Activated naive CD4-positive, alpha-beta T cell treated with anti-CD3 and anti-CD28 coated beads for 36 hours (primary cell): ENCODE measurements at places on chromosomes 5 and 9.
A peak's percentile ranks its signal among the peaks of the same experiment; 100 is the strongest.

DNA sequence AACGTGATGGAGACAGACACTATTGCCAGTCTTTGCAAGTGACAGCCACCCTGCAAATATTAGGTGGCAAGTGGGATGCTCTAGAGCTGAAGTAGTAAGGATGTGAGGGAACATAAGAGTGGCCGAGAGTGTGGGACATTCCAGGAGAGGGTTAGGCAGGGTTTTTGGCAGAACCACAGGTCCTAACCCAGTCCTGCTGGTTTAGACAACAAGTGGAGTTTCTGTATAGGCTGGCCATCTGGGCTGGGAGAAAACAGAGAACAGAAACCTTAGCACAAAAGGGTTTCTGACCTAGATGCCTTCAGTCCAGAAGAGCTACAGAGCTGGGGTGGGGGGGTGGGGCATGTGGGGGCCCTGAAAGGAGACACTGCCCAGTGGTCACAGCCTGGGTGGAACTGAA is 107.4 kb downstream of the TMEM174 start:
- DNase-seq = no peak

DNA sequence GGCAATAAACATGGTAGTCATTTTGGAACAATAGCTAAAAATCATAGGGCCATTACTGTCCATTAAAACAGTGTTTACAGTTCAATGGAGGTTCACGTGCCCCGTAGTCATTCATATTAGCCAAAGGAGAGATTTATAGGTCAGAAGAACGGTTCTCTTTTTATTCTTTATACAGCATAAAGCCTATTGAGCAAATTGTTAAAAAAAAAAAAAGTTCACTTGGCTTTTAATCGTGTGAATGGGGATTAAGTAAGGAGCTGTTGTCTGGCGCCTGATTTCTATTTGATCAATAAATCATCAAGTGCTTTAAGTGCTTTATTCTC is 69.1 kb upstream of the TBCA start:
- no peak for DNase-seq

DNA sequence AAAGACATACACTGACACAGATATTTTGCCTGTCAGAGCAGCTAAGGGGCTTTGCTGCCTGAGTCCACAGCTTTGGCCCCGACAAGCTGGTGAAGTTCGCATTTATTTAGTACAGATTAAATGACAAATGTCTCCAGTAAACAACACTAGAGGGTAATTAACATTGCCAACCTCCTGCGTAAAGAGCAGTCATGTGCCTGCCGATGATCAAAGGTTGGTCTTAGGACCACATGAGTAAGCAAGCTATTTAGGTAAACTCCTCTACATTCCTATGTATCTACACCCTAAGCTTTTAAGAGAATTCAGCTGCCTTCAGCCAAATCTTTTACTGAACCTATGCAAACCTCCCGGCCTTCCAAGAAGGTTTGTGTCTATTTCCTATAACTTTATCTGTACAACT is 73.0 kb upstream of the PJA2 start:
- no peak for DNase-seq

DNA sequence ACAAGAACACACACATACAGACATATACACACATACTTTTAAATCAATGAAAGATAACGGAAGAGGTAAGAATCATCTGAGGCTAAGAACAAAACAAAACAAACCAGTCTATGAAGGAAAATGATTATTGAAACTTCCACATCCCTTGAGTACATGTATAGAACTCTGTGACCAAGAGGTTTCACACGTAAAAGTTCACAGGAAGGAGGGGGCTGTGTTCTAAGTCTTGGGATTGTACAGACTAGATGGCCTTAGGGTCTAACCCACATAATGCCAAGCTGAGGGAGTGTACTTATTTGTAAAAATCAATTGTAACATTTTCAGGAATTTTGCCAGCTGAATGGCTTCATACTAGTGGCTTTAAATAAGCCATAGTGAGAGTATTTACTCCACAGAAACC is 144.4 kb upstream of the IFNE start:
- DNase-seq = no peak

- DNase-seq = no peak
Observed at GRCh38 chr5:155919725-155920124, 407.2 kb upstream of the SGCD start.

DNA sequence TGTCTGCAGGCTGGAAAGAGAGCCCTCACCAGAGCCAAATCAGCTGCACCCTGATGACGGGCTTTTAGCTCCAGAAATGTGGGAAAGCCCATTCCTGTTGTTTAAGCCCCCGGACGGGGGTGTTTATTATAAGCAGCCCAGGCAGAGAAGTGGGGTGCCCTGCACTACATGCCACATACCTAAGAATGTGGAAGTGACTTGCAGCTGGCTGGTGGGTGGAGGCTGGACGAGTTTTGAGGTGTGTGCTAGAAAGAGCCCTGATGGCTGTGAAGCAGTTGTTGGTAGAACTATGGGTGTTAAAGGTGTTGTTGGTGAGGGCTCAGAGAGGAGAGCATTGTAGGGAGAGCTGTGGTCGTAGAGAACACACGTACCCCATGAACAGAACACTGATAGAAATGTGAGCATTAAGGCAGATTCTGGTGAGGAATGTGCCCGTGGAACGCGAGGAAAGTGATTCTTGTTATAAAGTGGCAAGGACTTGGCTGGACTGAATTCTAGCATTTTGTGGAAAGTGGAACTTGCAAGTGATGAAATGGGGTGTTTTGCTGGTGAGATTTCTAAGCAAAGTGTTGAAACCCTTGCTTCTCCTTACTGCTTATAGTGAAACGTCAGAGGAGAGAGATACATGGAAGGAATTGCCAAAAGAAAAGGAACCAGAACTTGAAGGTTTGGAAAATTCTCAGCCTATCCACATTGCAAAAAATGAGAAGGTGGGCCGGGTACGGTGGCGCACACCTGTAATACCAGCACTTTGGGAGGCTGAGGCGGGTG is 38.9 kb downstream of the AHRR start:
- no peak for DNase-seq

GRCh38 chr9:78314953-78315870 is 18.3 kb downstream of the PSAT1 start:
- DNase-seq = no peak

GRCh38 chr5:148989567-148989966 is 73.3 kb downstream of the SH3TC2 start:
- no peak for DNase-seq

DNA sequence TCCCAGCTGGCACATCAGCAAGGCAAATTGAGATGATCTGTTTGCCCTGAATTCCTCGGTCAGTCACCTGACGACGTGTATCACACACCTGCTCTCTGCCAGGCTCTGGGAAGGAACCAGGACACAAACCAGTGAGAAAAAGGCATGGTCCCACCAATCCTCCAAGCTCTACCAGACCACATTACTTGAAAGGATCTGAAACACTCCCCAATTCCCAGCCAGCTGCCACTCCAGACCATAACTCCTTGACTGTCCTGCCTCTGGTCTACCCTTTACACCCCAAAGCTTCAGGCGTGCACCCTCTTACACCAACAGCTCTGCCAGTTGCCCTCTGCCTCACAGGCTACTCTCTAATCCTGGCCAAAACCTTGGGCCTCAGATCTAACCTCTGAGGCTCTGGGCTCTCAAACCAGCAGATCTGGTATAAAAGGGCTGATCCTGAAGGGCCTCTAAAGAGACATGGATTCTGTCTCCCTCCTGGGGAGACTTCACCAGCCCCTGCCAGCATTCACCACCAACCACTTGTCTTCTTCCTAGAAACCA is 6.8 kb downstream of the MGAT1 start:
- DNase-seq = no peak

DNA sequence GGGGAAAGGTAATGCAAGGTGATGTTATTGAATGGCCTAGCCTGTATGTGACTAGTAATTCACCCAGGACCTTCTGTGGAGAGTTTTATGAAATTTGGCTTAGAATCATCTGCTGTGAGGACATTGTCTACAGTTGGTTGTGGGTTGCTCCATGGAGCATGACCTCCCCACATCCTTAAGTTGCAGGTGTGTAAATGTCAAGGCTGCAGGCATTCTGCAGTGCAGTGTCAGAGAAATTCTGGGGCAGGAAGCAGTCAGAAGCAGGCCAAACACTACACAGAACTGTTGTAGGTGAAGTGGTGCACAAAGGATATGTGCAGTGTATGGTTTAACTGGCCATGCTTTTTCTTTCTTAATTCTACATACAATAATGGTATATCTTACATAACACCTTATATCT is 588.3 kb downstream of the EBF1 start:
- no peak for DNase-seq

- DNase-seq = no peak
Observed at GRCh38 chr5:98076501-98076900, 697.0 kb upstream of the RGMB start.

- DNase-seq = peak; percentile 52
Observed at GRCh38 chr5:54243483-54244080, 66.8 kb downstream of the ARL15 start.

DNA sequence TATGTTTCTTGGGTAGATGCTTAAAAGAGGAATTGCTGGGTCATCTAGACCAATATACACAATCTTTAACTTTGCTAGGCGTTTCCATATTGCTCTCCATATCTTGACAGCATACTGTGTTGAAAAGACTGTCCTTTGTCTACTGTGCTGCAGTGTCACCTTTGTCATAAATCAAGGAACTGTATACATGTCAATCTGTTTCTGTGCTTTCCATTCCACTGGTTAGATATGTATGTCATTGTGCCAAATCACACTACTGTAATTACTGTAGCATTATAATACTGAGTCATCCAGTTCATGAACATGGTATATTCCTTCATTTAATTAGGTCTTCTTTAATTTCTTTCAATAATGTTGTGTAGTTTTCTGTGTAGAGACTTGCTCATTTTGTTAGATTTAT is 149.7 kb upstream of the RASGRF2 start:
- DNase-seq = no peak

- DNase-seq = no peak
Observed at GRCh38 chr5:59464969-59465368, 428.6 kb downstream of the PDE4D start.

- DNase-seq = no peak
Observed at GRCh38 chr9:89810431-89810830, 205.6 kb downstream of the GADD45G start.

- DNase-seq = no peak
Observed at GRCh38 chr5:108084105-108084504, 297.8 kb downstream of the FBXL17 start.

GRCh38 chr9:71096421-71097108 is 24.9 kb downstream of the TRPM3 start:
- no peak for DNase-seq

GRCh38 chr9:2151171-2151570 is 136.0 kb downstream of the SMARCA2 start:
- no peak for DNase-seq

DNA sequence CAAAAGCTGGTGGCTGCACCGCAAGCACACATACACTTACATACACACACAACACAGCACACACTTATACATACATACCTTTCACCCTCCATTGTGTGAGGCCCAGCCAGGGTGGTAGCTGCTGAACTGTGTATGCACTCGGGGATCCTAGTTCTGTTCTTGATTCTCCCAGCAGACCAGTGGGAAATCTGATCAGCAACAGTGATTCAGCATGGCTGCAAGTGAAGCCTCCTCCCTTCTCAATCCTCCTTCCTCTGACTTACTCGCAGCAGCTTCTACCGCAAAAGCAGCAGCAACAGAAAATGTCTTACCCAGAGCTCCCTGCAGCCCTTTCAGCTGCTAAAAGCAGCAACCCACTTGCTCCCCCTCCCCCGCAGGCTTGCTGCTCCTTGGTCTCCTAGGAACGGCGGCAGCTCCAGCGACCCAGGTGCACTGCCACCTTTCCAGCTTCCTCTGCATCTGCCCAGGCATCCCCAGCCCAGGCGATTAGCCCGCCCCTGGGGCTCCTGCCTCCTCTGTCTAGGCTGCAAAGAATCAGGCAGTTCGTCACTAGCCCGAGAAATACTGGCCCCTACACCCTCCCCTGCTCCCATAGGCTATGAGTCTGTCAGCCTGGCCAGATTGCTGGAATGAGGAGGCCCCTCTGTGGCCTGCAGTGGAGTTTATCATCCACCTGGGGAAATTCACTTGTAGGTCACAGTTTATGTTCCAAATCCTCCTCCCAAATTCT is at the start of gene KLHL3:
TSS of gene KLHL3 (minus strand) at position 535 of the 730 bp plus-strand sequence. CDS start at position 92, 443 bp downstream.
- peak; percentile 53 for DNase-seq

GRCh38 chr9:99732715-99733114 is 89.0 kb upstream of the NR4A3 start:
- DNase-seq = no peak

- no peak for DNase-seq
Observed at GRCh38 chr5:54539001-54539400, 21.4 kb downstream of the SNX18 start.

DNA sequence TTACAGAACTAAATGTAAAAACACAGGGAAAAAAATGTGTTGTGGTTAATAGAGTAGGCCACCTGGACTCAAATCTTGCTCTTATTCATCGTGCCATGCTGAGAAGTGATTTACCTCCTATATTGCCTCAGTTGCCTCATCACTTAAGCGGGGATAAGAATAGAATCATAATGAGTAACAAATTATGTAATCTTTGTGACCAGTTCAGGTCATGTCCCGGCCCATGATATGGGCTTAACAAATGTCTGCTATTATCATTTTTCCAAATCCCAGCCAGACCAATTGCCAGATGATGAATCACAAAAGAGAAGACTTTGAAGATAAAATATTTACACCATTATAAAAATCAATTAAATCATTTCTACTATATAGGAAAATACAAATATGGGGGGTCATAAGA is 89.8 kb downstream of the CDH6 start:
- DNase-seq = no peak

- DNase-seq = no peak
Observed at GRCh38 chr5:146827901-146828300, 50.7 kb downstream of the PPP2R2B start.

DNA sequence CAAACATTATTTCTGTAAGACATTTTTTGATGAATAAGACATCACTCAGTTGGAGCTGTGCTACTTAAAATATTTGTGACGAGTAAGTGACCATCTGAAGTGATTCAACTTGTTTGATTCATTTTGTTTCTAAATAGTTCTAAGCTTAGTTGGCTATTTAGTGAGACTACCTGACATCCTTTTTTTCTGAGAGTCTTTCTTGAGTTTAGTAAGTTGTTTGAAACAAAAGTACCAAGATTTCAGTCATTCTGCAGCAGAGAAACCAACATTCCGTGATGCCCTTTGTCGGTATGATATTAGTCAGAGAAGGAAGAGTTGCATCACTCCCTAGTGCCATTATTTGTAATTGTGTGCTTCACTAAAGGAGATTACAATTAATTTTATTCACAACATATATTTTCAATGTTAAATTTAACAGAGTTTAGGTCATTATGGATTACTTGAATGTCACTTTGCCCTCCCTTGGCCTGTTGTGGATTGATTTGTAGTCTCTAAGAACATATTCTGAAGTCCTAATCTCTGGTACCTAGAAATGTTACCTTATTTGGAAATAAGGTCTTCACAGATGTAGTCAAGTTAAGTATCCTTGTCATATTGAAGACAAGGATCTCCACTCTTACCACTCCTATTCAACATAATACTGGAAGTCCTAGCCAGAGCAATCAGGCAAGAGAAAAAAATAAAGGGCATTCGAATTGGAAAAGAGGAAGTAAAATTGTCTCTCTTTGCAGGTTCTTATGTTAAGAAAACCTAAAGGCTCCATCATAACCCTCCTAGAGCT is 212.2 kb downstream of the PCSK1 start:
- DNase-seq = peak; percentile 22
